ENCODE measurements at places on chromosomes 2 and 18.

GRCh38 chr18:77056344-77057005, 76.1 kb downstream of the MBP start:
- no peak for DNase-seq

DNA sequence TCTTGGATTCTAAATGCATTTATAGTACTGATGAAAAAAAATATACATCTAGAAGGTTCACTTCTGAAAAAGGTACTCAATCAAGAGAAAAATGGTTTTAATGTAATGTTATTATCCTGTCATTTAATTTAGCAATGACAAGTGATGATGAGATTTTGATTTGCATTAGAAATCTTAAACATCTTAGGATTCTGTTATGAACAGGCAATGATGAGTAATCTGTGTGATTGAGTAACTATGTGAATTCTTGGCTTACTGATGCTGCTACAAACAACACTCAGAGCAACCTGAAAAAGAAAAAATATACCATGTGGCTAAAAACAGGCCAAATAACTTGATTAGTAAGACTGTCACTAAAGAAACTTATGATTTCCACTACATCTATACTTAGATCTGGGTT, 30.1 kb downstream of the RBKS start:
- no peak for DNase-seq

DNA sequence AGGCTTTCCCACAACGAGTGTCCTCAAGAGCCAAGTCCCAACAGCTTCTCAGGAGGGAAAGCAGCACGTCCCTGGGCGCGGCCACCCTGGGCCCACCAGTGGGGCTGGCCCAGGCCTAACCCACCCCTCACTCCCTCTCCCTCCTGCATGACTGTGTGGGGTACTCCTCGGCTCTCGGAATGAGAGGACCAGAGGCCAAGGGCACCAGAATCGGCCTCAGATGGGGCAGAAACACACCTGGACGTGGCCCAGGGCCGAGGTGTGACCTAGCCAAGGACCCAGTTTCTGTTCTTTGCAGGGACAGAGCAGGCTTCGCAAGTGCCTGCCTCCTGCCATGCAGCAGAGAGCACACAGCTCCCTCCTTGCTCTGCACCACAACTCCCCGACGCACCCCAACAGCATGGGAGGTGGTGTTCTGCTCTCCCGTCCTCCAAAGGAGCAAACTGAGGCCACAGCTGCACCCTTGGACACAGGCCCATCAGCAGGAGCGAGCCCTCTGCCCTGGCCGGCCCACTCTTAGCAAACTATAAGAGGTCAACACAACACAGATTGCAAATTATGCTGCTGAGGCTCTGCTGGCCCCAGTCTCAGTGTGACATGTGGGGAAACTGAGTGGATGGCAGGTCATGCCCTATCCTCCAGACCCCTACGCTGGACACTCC, 19.7 kb downstream of the HS6ST1 start:
- no peak for DNase-seq

DNA sequence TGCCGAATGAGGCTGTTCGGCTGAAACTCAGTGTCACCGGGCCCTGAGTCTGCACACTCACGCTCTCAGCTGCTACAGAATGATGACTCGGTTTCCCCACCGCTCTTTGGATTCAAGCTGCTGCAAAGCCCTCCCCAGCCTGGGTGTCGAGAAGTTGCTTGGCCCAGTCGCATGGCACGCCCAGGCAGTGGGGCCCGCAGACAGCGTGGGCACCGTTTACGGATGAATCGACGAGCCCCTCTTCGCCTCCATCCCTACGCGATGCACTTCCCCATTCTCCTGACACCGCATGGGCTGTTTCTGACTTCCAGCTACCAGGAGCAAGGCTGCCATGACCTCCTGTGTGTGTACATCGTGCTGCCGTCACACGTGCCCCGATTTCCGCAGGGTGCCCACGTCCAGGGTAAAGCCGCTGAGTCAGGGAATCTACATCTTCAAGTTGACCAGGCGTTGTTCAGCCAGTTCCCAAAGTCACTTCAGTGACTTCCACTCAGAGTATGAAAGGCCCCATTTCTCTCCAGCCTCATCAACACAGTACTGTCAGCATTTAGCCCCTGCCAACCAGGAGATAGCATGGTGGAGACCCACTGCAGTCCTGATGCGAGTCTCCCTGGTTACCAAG, 60.3 kb upstream of the GPC1 start:
- DNase-seq, result no peak

GRCh38 chr2:72940786-72941185, 23.5 kb downstream of the EMX1 start:
- no peak for DNase-seq

DNA sequence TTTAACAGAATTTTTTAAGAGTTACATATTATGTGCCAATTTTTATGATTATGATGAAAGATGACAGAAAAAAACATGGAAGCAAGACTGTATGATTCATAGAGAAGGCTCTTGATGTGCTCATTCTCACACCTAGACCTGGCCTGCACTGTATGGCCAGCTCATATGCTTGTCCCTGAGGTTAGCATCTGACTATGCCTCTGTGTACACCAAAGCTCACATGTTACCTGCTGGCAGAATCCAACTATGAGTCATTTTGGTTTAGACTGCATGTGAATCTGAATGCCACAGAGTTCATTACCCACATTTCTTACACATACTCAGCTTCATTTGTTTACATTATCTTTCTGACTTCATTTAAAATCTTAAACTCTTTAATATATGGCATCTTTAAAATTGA, 139.0 kb downstream of the DSC3 start:
- no peak for DNase-seq

DNA sequence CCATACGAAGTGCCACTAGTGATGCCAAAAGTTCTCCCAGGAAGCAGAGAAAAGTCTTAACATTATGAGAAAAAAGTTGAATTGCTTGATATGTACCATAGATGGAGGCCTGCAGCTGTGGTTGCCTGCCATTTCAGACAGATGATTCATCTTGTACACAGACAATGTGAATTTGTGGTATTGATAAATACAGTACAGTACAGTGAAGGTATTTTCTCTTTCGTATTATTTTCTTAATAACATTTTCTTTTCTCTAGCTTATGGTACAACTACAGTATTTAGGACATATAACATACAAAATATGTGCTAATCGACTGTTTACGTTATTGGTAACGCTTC, 33.6 kb upstream of the VWC2L start:
- DNase-seq, result no peak

- no peak for DNase-seq
Observed at GRCh38 chr2:233236820-233237589, 14.5 kb upstream of the ATG16L1 start.

- DNase-seq, result no peak
Observed at GRCh38 chr2:69241664-69242514, 145.1 kb downstream of the GFPT1 start.

DNA sequence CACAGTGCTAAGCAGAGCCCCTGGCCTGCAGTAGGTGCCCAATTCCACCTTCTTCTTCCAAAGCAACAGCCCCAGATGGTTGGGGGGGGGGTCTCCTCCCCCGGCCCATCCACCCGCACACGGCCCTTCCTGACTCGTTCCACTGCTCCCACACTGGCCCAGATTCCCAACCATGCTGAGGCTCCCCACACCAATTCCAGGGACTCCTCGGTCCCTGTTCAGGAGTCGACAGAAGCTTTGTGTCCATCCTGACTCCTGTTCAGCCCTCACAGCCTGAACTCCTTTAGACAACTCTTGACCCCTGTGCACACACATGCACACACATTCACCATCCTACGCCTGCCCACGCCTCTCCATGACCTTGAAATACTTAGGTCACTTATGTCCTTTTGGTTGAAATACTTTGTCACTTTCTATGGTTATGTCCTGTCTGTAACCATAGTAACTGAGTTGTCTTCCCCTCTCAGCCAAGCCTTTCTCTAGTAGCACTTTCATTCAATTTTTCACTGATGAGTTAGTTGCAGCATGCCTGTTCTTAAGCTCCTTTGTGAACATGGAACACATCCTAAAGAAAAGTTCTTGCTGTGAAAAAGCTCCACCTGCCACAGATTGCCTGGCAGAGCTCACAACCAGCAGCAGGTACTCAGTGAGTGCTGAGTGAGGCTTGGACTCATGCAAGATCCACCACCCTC, 225.8 kb downstream of the SEPTIN10 start:
- DNase-seq, result no peak

DNA sequence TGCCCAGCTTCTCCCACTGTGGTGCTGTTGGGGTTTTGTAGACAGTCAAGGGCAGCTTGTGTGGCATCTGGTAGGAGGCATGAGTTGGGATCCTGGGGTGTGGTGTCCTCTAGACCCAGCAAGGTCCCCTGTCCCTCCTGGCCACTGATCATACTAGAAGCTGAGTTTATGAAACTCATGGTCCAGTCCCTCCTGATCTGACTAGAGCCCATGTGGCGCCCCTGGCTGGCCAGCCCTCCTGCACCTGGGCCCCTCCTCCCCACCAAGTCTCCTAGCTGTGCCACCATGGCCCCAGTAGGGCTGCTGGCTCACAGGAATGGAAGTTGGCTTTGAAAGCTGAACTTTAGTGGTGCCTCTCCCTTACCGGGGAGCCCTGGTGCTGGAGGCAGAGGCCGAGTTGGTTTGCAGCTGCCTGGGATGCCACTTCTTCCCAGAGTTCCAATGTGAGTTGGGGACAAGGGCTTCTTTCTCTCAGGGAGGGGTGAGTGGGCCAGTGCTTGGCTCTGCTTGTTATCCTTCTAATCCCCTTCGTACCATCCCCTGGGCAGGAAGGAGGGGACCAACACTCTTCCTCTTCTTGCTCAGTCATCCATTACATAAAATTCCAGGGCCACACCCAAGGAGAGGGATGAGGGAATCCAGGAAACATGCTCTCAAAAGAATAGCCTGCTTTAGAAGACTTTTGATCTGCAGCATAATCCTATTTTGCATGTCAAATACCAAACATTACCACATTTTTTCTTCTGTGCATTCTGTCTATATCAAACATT, 37.5 kb upstream of the HAAO start:
- no peak for DNase-seq

GRCh38 chr2:27496357-27497287, at the start of gene GCKR:
Gene GCKR, plus strand, starts transcription at chr2:27496839. Its CDS starts 66 bp downstream, at chr2:27496905.
- DNase-seq, result no peak

DNA sequence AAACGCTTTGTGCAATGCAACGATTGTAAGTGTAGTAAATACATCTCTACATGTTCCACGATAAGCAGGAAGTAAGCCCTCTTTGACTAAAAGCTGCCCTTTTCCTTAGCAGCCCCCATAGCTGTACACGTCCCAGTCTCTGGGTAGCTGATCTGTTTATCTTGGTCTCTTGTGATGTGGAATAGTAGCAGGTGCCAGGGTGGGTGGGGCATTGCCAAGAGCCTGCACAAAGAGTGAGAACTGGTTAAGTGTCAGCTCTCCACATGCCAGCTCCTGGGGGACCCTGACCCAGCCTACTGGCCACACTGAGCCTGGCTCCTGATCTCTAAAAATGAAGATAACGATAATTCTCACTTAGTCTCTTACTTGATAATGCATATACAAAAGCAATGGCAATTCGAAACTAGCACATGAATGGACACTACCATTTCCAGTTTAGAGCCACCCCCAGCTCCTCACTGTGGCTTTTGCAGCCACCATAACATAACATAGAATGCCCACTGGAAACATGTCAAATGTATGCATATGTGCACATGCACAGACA, 92.3 kb downstream of the MYT1L start:
- DNase-seq, result no peak

GRCh38 chr2:96317584-96317997, 7.5 kb upstream of the ITPRIPL1 start:
- DNase-seq, result no peak

DNA sequence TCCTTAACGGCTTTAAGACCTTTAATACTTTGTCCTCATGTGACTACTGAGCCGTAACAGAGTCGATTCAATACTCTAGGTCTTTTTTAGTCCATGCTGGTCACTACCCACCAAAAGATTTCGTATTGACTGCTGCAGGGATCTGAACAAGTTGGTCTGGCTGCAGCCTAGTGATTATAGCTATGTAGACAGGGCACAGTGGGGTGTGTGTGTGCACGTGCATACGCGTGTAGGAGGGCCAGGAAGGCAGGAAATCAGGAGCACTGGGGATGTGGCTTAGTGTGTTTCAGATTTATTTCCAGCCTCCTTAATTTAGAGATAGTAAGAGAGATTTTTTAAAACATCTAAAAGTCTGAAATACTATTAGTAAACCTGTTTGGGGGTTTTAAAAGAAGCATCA, 161.4 kb downstream of the MYO3B start:
- DNase-seq, result no peak

DNA sequence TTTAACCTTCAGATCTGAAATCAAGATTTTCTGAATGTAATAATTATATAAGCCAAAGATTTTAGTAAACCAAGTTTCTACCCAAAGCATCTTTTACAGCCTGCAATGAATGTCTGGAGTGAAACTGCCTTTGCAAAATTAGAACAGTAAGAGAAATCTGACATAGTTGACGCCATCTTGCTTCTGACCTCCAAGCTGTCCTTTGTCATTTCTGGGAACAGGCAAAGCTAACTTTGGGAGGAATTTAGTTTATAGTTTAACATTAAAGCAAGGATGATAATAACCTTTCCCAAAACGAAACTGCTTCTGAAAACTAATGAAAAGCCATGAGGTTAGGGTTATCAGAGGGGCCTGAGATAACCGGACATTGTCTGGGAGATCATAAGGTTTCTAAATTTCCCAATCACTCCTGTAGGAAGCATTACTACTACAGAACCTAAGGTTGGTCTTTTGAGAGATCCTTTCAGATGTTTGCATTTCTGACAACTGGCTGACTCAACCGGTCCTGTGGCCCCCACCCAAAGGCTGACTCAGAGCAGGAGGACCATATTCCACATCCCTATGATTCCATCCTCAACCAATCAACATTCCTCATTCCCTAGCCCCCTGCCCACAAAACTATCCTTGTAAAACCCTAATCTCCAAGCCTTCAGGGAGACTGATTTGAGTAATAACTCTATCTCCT, 124.5 kb downstream of the TMEM131 start:
- DNase-seq, result no peak

GRCh38 chr2:10030311-10030736, 13.0 kb upstream of the KLF11 start:
- no peak for DNase-seq

DNA sequence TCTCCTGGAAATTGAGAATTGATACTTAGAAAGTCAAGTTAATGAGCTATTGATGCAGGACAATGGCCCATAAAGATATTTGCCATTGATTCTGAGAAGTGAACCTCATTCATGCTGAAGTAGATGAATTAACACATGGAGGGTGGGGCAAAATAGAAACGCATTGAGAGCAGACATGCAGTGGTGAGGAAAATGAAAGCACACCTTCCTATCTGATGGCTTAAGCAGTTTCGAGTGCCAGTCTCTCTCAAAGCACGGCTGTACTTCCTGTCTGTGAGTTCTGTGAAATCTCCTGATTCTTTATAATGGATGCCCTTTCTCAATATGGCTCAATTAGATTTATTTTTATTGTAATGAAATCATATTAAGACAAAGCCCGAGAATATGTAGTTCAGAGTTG, 247.0 kb downstream of the TMX3 start:
- DNase-seq, result no peak
